ENCODE measurements at places on chromosomes 2 and 18. TPM values are rescaled to one million over a fixed set of nuclear protein-coding genes. Genes with fewer than 3 reads are reported as not detected.

The STAM2 gene
- 21.0 TPM for polyA plus RNA-seq

The HRH4 gene
- polyA plus RNA-seq: 0.08 TPM

The FAM237A gene
- not detected for polyA plus RNA-seq

The SULT1C4 gene
- 47.1 TPM for polyA plus RNA-seq

The CYP20A1 gene
- polyA plus RNA-seq: 20.3 TPM

The NPPC gene
- polyA plus RNA-seq: 0.18 TPM

The LINC00305 gene
- polyA plus RNA-seq: not detected

The PRADC1 gene
- polyA plus RNA-seq: 9.7 TPM

The IL1B gene
- polyA plus RNA-seq: 2.7 TPM

The AP1S3 gene
- polyA plus RNA-seq: 0.46 TPM

The FRZB gene
- polyA plus RNA-seq: 22.8 TPM

The CCDC68 gene
- polyA plus RNA-seq: 11.2 TPM

The XDH gene
- polyA plus RNA-seq: not detected

The TMEM247 gene
- polyA plus RNA-seq: not detected

The ALLC gene
- polyA plus RNA-seq: 1.2 TPM

The ADCYAP1 gene
- polyA plus RNA-seq: 0.48 TPM

The RGPD3 gene
- 0.15 TPM for polyA plus RNA-seq

The FOXI3 gene
- polyA plus RNA-seq: not detected

Data from ovary (tissue), 10 donors.